Smooth muscle cell of trachea (primary cell): ENCODE measurements at places on chromosomes 1 and 21. TPM values are rescaled to one million over a fixed set of nuclear protein-coding genes. Genes with fewer than 3 reads are reported as not detected.

RGS8 gene
- under 0.01 TPM in 1 of 2 replicates, not detected in the other for total RNA-seq

VWA5B1 gene
- total RNA-seq: not detected in 2 replicates

ATP1A4 gene
- total RNA-seq: not detected in 2 replicates

CLCA1 gene
- 0.15 and 0.17 TPM in 2 replicates for total RNA-seq
